A549 treated with DMSO at 1 μM for 4 hours (cell line): ENCODE measurements at places on chromosomes 3 and 15. TPM values are rescaled to one million over a fixed set of nuclear protein-coding genes. Genes with fewer than 3 reads are reported as not detected.

The KBTBD13 gene
- total RNA-seq, result 0.02 TPM in 1 of 5 replicates, not detected in the others

The HGD gene
- total RNA-seq, result 13.6 to 18.3 TPM (median 16.1 TPM) in 5 replicates

The NEK10 gene
- total RNA-seq, result 0.86 to 1.8 TPM (median 1.3 TPM) in 5 replicates

The CACNA2D2 gene
- 0.36 to 0.78 TPM (median 0.42 TPM) in 5 replicates for total RNA-seq

The TRPM7 gene
- 25.0 to 29.7 TPM (median 27.6 TPM) in 5 replicates for total RNA-seq

The GP9 gene
- not detected in 5 replicates for total RNA-seq
